ENCODE measurements at places on chromosomes 3 and 15.

- DNase-seq = no peak
These were observed 111.7 kb downstream of the NUP210 start for GRCh38 chr3:13308380-13308801.

DNA sequence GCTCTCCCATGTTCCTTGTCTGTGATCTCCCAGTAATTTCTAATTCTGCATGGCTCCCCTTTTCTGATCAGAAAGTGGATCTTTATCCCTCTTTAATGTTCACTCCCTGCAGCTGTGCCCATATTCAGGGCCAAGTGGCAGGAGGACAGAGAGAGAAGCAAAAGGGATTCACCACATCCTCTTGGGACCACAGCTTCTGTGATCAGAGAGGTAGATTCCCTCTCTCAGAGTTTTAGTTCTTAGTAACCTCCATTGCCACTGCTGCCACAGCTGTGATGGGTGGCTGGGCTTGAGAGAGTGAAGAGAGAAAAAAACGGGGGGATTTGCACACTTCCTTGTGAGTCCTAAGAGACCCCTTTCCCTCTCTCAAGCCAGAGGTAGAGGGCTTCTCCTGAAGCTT lies 49.2 kb downstream of the GLCE start:
- DNase-seq = no peak

DNA sequence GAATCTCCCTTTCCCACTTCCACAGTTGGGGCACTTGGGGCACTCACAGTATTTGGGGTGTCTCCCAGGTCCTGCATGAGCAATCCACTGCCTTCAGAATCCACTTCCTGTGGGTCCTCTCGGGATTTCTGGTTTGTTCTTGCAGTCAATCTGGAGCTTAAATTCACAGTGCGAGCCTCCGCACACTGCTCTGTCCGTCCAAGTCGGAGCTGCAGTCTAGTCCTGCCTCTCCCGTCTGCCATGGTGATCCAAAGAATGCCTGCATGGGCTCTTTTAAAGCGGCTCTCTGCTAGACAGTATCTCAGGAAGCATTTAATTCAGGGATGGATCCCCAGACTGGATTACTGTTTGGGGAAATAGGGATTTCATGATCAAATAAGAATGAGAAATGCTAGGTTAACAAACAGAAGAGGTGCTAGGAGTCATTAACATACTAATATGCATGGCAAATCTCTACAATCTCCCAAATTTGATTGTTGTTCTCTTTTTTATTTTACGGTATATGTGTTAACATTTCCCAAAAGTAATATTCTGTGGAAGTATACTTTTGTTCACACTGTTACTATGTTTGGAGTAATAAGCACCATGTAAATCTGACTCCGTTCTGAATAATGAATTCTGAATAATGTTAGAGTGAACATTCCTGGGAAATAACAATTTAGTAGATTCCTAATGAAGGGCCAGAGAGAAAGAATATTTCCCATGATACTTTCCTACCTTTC lies 142.5 kb downstream of the HCN4 start:
- DNase-seq = no peak

- no peak for DNase-seq
These were observed 1.5 kb downstream of the GPR87 start for GRCh38 chr3:151315136-151315535.

DNA sequence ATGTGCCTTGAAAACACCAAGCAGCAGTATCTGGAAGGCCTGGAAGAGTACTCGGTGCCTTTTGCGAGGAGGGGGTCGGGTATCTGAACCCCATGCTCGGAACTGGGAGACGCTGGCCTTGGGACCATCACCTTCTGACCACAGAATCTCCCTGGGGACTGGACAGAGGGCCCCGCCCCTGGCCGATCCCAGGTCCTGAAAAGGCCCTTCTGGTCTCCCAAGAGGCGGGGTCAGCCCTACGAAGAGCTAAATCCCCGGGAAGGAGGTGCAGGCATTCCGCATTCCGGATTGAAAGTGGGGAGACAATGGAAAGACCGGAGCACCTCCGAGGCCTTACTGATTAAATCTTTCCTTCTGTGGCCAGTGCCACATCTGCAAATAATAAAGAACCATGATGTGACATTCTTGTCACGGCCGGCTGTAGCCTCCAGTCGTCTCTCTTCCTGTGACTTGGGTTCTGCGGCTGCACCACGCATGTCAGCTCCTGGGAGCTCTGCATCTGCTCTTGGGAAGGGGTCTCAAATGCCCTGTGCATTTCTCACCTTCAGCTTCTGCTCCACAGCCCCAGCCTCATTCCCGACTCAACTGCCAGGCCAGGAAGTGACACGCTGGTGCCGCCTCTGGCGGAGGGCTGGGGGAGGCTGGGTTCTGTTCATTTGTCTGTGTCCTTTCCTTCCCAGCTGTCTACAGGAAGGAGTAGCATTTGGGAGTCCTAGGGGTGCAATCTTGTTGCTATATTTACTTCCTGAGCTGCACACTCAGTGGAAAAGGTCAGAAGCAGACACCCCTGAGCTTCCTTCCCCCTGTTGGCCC lies 173.5 kb downstream of the KLF13 start:
- DNase-seq = no peak

DNA sequence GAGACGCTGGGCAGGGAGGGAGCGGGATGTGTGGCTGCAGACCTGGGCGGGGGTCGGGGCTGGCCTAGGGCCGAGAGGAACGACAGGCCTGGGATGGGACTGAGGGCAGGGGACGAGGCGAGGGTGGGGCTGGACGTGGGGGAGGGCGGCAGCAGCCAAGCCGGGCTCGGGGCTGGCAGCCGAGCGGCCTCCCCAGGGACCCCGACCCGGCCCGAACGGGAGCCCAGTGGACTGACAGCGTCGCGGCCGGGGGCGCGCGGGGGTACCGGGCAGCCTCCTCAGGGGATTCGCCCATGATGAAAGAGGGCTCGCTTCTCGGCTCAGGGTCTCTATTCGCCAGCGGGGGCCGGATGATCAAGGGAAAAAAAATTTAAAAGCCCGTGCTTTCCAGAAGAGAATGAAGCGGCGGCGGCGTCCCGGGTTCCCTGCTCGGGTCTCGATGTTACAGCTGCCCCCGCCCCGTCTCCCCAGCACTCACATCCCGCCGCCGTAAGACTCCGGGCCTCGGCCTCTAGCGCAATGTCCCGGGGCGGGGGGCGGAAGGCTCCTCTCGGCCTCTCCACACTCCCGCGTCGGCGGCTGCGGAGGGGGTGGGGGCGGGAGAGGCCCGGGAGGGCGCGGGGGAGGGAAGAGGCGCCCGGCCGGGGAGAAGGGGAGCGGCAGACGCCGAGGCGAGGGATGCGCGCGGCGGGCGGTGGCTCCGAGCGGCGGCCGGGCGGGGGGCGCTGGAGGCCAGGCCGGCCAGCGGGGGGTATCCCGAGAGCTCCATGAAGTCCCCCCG lies 4.3 kb downstream of the PTH1R start:
- DNase-seq = no peak

DNA sequence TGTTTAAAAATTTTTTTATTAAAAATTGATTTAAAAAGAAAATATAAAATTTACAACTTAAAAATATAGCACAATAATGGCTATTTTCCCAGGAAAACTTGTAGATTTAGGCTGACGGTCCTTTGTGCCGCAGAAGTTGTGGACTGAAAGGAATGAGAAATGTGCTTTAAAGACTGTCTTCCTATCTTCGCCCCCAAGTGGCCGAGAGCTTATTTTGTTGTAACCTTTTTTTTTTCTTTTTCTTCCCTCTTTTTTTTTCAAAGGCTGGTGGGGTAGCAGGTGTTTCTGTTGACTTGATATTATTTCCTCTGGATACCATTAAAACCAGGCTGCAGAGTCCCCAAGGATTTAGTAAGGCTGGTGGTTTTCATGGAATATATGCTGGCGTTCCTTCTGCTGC lies 15.5 kb downstream of the SLC25A26 start:
- DNase-seq = no peak

DNA sequence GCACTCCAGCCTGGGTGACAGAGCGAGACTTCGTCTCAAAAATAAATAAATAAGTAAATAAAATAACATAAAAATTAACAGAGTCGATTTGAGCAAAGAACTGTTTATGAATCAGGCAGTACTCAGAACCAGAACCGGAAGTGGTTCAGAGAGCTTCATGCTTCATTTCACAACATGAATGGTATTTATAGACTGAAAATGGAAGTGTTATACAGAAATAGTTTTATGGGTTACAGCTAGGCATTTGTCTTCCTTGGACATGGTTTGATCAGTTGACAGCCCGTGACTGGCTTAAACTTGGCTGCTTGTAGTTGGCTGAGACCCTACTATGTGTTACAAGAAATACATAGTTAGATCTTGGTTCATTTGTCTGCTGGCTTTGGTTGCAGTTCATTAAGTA lies 216.0 kb upstream of the MCTP2 start:
- no peak for DNase-seq

- DNase-seq = no peak
These were observed 52.6 kb upstream of the SMAD6 start for GRCh38 chr15:66649235-66649984.

GRCh38 chr3:151625086-151625485 lies 108.6 kb upstream of the AADACL2 start:
- DNase-seq = no peak

DNA sequence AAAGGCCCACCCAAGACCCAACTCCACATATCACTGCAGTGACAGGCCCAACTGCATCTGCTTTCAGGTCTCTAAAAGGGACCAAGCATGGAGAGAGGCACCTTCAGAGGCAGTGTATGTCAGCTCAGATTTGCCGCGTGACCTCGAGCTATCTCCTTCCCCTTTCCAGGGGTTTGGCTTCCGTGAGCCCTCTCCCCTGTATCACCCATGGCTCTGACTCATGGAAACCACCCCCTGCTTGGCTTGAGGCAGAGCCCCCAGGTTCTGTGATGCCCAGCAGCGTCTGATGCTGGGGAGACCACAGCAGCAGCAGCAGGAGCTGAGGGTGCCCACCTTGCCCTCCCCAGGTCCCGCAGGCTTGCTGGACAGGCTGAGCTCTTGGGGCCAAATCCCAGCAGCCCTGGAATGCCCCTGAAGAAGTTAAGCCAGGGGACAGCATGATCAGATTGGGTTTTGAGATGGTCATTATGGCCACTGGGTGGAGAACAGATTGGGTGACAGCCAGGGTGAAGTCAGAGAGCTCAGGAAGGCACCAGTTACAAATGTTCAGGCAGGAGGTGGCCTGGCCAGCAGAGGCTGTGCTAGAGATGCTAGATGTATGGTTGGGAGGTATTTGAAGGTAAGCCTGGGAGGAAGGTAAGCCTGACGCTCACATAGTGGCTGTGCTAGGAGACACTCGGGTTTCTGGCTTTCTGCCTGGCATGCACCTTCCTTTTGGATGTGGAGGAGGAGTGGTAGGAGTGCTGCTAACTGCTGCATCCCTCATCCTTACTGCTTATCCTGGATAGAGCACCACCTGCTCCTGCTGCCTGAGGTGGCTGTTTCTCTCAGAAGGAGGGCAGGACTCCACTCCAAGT lies 42.9 kb downstream of the FGD5 start:
- DNase-seq = no peak

GRCh38 chr3:165194511-165195240 lies 1.5 kb downstream of the SLITRK3 start:
- no peak for DNase-seq

GRCh38 chr3:94280958-94281357 lies 218.1 kb downstream of the NSUN3 start:
- no peak for DNase-seq

DNA sequence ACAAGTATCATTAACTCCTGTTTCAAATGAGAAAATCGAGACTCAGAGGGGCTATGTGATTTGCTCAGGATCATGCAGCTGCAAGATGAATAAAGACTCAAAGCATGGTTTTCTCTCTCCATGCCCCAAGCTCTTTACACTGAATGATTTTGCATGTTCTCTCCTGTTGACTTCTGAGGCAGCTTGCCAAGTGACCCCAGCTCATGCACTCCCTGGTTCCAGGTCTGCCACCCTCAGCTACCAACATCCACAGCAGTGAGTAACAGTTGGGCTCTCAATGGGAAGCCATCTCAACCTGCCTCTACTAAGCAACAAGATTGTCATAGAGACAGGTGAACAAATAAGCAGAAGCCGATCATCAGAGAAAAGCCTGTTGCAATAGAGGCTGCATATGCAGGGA lies 116.9 kb upstream of the GADL1 start:
- DNase-seq = no peak

- no peak for DNase-seq
These were observed 154.1 kb downstream of the GREM1 start for GRCh38 chr15:32871883-32872282.

DNA sequence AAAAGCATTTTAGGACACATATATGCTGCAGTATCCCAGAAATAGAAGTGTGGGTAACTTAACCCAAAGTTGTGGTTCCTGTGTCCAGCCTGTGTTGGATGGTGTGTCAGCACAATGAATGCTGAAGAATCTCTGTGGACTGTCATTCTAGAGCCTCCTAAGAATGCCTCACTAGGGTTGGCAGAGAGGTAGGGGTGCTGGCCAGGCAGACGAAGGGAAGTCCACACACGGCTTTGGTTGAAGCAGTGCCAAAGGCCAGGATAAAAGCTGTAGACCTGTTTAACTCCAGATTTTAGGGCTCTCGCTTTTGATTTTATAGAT lies 43.7 kb upstream of the TIPARP start:
- no peak for DNase-seq

DNA sequence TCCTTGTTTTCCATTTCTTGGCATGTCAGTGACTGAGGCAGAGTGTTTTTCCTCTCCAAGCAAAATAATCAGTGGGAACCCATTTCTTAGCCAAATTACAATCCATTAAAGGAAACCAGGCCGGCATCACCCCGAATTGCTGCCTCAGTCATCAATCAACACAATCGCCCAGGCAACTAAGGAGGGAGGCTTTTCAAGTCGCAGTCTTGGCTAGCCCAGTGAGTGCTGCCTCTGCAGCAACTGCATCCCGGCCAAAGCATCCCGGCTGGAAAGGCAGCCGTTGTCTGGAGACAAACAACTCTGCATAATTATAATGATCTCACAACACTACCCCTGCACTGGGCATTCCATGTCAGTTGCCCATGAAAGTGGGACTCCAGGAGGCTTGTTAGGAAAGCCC lies 213.5 kb upstream of the PRICKLE2 start:
- no peak for DNase-seq

GRCh38 chr3:74858086-74858485 lies 243.6 kb upstream of the CNTN3 start:
- no peak for DNase-seq

- no peak for DNase-seq
These were observed 11.7 kb upstream of the CMTM7 start for GRCh38 chr3:32379831-32380500.

DNA sequence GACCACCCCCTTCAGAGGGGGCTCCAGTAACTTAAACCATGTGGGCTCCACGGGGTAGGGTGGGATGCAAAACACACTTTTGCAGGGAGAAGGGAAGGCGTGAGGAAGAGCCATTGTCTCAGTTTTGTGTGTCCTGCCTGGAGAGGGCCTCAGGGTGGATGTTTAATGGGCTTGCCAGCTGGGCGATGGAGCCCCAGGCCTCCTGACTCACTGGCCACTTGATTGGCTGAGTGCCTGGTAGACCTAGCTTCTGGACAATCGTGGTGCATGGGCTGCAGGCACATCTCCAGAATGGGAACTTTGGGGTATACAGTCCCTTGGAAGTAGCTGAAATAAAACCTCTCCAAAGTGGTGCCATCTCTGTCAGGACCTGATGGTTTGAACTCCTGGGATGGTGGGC lies 118.3 kb upstream of the MRPS22 start:
- no peak for DNase-seq

All from HS-27A (cell line).